ENCODE measurements at places on chromosomes 1 and 21.

DNA sequence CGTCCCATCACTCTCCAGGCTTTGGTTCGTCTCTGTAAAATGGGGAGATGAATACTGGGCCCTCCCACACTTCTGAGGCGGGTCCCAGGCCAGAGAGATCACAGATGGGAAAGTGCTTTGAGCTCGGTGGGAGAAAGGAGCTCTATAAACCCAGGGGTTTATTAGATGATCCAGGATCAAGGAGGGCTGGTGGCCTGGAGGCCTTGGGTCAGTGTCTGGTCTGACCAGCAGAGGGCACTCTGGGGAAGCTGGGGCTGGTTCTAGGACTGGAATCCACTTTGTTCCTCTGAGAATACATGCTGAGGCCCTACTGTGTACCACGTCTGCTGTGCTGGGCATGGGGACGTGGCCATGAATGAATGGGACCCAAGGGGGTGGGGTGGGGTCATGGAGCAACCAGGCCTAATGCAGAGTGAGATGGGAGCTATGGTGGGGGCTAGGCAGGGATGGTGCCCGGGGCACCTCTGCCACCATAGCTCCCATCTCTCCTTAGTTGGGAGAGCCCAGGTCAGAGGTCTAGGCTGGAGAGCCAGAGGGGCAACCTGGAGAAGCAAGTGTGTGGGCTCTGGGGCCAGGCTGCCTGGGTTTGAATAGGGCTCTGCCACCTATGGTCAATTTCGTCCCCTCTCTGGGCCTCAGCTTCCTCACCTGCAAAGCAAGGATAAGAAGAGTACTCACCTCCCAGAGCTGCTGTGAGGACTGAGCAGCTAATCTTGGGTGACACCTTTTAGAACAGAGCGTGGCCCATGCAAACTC is 9.0 kb upstream of the FAM131C start:
- peak; percentile 45 for DNase-seq

DNA sequence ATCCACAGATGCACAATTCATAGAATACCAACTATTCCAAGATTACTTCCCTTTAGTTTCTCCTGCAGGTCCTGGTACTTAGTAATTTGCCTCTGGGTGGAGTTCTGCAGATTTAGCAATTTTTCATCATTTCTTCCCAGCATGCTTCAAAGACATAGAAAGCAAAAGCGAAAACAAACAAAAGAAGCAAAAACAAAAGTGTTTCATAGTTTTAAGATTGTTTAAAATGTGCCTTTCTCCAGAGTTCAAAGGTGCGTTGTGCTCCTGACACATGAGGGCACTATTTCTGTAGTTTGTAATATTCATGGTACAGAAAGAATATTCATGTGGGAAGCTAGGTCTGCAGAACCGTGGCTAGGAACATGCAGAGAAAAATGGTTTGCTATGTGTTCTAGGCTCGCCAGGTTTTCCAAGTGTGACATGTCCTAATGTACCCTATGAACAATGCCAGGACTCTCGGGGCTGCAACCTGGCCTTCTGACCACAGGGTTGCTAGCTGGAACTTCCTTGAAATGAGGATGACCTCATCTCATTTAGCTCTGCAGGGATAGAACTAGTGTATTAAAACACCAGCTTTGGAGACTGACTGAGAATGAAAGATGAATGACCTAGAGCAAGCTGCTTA is 30.0 kb upstream of the RCSD1 start:
- no peak for DNase-seq

DNA sequence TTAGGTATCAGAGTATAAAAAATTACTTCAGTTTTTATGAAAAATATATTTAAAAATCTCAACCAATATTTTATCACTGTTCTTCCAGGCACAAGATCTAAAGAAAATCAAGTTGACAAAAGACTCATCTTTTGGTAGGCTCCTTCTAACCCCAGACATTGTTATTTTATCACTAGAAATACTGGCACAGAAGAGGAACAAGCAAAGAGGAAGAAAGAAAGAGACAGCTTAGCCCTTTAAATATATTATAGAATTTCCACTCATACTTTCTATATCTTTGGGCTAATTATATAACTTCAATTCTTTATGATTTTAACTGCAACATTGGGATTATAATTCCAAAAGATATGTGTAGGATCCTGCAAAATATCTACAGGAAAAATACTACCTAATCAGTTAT is 32.4 kb downstream of the SPTA1 start:
- DNase-seq, result no peak

DNA sequence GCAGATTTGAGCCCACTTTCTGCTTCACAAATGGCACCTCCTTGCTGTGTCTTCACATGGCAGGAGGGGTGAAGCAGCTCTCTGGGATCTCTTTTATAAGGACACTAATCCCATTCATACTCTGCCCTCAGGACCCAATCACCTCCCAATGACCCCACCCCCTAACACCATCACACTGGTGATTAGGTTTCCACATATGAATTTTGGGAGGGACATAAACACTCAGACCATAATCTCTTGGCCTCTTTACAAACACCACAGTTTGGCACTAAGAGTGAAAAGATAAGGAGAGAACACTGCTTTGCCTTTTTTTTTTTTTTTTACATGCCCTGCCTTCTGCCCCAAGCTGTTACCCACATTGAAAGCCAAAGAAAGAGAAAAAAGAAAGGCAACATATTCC is 166.2 kb upstream of the NFIA start:
- no peak for DNase-seq

DNA sequence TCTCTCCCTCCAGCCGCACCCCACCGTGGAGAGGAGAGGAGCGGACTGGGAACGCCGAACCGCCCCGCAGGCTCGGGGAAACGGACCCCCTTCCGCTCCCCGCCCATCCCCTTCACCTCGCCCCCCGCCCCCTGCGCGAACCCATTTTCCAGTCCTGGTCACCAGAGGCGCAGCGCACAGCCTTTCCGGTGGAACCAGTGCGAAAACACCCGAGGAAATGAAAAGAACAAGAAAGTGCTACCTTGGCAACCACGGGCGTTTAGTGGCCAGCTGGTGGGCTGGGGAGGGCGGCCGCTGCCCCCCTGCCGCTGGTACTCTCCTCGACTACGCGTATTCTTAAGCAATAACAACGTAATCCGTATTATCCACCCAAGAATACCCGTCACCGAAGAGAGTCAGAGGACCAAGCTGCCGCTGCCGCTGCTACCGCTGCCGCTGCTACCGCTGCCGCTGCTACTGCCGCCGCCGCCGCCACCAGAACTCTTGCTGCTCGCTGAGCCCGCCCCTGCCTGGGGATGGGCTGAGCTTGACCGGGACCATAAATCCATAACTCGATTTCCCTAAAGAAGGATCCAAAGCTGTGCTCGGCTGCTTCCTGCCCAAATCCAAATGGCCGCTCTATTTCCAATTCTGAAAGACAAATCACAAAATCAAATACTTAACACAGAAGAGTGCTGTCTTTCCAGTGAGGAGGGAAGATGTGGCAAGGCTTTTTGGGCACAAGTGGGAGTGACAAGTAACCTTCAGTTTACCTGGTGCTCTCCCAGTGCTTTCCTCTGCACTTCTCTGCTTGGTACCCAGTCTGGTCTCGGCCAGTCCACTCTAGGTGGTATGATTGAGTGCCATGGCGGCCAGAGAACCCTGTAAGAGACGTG is 125.2 kb upstream of the DPYD start:
- no peak for DNase-seq

GRCh38 chr1:56061824-56062223 is 517.5 kb downstream of the PLPP3 start:
- no peak for DNase-seq

- no peak for DNase-seq
Measured at GRCh38 chr1:101245246-101245927, 8.6 kb downstream of the S1PR1 start.

- no peak for DNase-seq
Measured at GRCh38 chr1:172823534-172823933, 164.6 kb downstream of the FASLG start.

DNA sequence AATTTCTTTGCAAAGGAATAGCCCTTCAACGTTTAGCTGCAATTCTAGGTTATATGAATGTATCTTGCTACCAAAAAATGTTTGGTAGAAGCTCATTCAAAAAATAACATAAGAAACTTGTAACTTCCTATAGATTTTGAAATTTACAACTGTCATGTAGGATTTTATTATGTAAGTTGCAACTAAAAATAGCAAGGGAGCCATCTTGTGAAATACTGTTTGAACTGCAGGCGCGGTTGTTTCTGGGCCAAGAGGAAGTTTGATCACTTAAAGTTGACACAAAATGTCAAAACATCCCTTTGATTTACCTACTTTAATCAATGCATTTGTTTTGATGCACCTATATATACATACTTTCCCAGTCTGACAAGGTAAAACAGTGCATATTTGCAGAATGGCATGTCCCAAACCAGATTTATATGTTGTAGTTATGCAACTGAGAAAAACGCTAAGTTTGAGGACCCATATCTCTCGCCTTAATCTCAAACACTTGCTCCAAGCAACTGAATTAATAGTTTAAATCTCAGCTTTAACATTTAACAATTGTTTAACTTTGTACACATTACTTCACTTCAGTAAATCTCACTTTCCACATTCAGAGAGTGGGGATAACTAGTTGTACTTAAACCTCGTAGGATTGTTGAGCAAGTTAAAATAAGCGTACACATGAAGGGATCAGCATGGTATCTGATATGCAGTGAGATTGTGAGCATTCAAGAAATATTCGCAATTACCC is 63.9 kb downstream of the KCNK2 start:
- no peak for DNase-seq

GRCh38 chr21:41610042-41610839 is 102.3 kb upstream of the TMPRSS2 start:
- DNase-seq, result peak; percentile 7

DNA sequence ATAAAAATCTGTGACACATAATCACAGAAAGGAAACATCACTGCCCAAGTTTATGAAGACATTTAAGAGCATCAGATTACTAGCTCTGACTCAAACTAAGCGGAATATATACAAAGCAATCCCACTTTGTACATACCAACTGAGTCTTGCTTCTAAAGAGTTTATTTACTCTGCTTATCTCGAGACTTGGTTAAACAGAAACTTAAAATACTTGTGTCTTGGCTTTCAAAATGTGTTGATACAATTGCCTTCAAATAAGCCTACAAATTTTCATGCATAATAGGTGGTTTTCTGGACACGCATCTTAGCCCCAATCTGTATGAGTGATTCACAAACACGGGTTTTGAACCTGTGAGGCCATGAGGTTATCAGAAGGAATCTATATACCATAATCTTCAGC is 21.0 kb downstream of the CD160 start:
- DNase-seq, result no peak

DNA sequence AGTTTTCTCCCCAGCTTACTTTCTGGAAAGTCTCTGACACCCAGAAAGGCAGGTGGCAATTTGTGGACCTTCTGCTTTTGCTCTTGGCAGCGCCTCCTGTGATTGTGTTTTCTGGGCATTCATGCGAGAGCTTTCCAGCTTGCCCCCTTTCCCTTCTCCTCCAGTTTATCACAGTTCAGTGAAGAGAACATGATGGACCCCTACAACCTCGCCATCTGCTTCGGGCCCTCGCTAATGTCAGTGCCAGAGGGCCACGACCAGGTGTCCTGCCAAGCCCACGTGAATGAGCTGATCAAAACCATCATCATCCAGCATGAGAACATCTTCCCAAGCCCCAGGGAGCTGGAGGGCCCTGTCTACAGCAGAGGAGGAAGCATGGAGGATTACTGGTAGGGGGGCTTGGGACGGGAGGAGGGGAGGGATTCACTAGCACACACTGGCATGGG is 24.3 kb upstream of the IKBKE start:
- DNase-seq, result no peak

GRCh38 chr1:147630447-147630846 is 39.9 kb downstream of the ACP6 start:
- no peak for DNase-seq

- no peak for DNase-seq
Measured at GRCh38 chr1:223125766-223126165, 17.3 kb downstream of the TLR5 start.

GRCh38 chr1:31437433-31438037 is 24.5 kb downstream of the SERINC2 start:
- DNase-seq, result no peak

GRCh38 chr1:151309811-151310323 is 17.3 kb downstream of the PI4KB start:
- no peak for DNase-seq

DNA sequence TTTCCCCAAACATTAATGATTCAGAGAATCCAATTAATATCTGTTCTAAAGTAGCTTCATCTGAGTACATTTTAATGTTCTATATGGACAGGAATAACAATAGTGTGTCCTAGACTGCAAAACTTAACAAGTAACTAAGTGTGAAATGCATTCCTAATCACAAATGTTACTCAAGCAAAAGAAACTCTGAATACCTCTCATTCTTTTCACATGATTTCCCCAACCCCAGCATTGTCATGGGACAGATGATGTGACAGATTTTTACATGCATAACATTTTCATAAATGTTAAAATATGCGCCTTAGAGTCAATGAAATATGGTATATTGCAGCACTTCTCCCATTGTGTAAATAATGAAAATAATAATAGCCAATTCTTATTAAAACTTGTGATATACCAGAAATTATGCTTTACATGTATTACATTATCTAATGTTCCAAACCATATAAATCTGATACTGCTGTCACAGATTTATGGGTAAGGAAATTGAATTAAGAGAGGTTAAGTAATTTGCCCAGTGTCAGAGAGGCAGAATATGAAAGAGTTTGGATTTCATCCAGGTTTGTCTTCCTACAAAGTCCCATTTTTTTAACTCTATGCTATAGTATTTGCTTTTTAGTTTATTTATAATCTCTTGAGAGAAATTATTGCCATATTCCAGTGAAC is 269.4 kb downstream of the LRRC7 start:
- DNase-seq, result no peak

DNA sequence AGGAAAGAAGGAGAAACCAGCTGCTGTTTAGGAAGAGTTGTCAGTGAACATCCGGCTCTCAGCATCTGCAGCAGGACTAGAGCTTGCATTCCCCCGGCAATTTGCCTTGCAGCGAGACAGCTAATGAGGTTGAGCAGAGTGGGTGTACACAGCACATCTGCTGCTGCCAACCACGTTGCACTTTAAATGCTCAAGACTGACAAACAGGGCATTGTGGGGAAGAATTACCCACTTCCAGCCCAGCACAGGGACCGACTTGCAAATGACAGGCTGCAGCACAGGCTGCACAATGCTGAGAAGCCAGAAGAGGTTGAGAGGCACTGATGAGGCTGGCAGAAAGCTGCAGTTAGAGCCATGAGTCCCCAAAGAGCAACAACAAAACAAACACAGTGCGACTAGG is 47.5 kb upstream of the PLA2G2C start:
- no peak for DNase-seq

DNA sequence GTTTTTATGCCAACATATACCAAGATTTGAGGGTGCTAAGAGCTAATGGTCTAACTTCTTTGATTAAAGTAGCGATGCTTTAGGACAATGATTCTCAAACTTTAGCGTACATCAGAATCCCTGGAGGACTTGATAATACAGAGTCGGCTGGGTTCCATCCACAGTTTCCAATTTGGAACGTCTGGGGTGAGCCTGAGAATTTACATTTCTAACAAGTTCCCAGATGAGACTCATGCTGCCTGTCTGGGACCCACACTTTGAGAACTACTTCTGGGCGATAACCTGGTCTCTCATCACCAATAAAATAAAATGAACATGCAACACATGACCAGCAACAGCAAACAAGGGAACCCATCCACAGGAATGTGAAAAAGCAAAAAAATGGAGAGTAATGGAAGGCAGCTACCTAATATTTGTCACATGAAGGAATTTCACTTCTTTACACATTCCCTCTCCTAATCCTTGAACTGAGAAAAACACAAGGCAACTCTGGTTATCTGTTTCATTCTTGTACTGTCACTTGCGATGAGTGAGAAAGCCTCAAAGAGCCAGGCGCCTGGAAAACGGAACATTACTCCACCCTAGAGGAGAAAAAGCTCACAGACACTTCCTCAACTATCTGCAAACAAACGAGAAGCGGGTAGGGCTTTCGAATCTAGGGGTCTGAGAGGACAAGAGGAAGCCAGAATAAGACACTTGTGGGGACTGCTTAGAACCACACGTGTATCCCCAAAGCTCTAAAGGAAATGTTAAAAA is 14.0 kb downstream of the HSF2BP start:
- DNase-seq, result no peak

Data from stimulated activated CD4-positive, alpha-beta T cell treated with anti-CD3 and anti-CD28 coated beads, Interleukin-1b, Interleukin-23, amount 100 ng/mL, for 4 hours (primary cell).